Hepatocyte (in vitro differentiated cells): ENCODE measurements at places on chromosomes 1 and 21. TPM values are rescaled to one million over a fixed set of nuclear protein-coding genes. Genes with fewer than 3 reads are reported as not detected.

DNA sequence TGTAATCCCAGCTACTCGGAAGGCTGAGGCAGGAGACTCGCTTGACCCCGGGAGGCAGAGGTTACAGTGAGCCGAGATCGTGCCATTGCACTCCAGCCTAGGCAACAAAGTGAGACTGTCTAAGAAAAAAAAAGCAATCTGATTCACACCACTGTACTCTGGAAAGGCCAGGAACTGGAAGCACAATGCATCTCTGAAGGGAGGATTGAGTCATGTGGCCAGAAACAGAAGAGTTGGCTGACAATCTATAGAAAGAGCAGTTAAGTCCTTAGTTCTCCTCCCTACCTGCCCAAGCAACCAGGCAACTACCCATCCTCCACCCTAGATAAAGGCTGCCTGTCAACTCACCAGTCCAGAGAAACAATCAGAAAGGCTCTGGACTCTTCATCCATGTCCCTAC, 45.9 kb downstream of the PIK3R3 start:
- H3K4me3 ChIP-seq = no peak overlapping the region
- no peak for DNase-seq
- H3K36me3 ChIP-seq = no peaks in the 10 kb centered on the region
- H3K27me3 ChIP-seq = no peaks in the 10 kb centered on the region
- H3K27ac ChIP-seq = no peak overlapping the region

DNA sequence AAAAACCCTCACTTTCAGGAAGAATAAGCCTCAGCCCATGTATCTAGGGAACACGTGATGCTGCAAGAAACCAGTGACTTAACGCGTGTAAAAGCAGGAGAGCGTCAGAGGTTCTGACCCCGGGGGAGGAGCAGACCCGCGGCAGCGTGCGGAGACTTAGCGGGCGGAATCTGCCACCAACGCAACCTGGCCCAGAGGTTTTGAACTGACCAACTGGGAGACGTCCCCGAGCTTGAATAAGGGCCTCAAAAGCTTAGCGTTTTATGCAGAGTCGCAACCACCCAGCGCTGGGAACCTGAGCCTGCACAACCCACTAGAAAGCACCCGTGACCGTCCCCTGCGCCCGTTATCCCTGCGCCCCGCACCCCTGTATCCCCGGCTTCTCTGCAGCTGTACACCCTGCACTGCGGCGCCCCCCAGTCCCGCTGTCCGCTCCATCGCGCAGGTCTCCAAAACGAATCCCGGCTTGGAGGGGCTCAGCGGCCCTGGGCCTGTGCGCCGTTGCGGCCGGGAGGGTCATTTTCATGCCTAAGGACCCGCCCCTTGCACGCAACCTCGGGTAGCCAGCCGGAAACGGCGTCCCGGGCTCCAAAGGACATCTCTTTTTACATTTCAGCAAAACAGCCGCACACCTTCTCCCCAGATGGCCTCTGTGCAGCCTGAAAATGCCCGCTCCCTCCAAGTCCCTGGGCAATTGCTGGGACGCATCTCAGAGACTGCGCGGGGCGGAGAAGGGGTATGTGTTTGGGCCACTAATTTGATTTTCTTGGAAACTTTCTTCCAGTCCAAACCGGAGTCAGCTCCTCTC, 29.4 kb upstream of the TRIM17 start:
- peaks cover 6% of the 10 kb centered on the region for H3K27me3 ChIP-seq
- H3K4me1 ChIP-seq = peaks cover 8% of the 10 kb centered on the region
- peak overlapping the region; percentile 33 for H3K27ac ChIP-seq
- peak overlapping the region; percentile 17 for H3K4me3 ChIP-seq
- DNase-seq = peak; percentile 69

- peak overlapping the region; percentile 31 for H3K27ac ChIP-seq
- H3K4me1 ChIP-seq = peaks cover 25% of the 10 kb centered on the region
- DNase-seq = peak; percentile 51
- no peaks in the 10 kb centered on the region for H3K27me3 ChIP-seq
- no peak overlapping the region for H3K4me3 ChIP-seq
These were observed 30.6 kb upstream of the COL6A1 start for GRCh38 chr21:45950740-45951515.

GRCh38 chr1:224404916-224405603, 29.5 kb downstream of the WDR26 start:
- H3K36me3 ChIP-seq = peaks cover 5% of the 10 kb centered on the region
- H3K27ac ChIP-seq = no peak overlapping the region
- no peak for DNase-seq
- no peak overlapping the region for H3K4me3 ChIP-seq

- DNase-seq = no peak
- peaks cover 19% of the 10 kb centered on the region for H3K4me1 ChIP-seq
- H3K27me3 ChIP-seq = peaks cover 57% of the 10 kb centered on the region
These were observed 722 bp upstream of the PODN start for GRCh38 chr1:53061123-53061858.

DNA sequence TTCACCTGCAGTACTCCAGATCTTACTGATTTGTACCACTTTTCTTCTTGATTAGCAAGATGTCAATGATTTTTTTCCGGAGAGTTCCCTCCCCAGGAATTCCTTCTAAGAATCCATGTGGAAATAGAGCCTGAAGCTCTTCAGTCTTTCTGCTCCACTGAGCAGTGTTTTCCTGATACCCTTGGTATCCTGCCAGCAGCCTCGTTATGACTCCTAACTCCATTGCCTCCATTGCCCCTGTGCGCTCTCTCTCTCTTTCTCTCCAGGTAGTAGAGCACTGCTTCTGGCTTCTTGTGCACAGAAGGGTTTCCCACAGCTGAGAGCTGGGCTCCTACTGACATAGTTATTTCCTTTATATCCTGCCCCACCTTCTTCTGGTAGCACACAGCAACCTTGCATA, 12.2 kb downstream of the UBE2U start:
- DNase-seq = no peak
- H3K4me3 ChIP-seq = no peak overlapping the region
- no peaks in the 10 kb centered on the region for H3K4me1 ChIP-seq
- no peaks in the 10 kb centered on the region for H3K36me3 ChIP-seq

DNA sequence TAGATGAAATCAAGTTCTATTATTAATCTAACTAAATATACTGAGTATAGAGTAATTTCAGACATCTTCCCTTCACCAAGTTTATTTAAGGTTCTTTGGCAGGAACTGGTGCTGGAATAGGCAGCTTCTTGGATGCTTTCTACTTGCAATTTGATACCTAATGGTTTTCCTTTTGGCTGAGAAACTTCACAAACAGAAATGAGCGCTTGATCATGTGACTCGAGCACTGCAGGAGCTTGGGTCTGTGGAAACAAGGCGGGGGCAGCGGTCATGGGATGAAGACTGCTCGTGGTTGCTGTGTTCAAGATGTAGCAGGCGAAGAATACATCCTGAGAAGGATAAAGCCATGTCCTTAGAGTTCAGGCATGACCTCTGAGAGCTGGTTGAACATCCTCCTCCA, 136.8 kb downstream of the PTPRC start:
- no peak for DNase-seq
- no peaks in the 10 kb centered on the region for H3K4me1 ChIP-seq
- H3K4me3 ChIP-seq = no peak overlapping the region
- H3K27ac ChIP-seq = no peak overlapping the region
- no peaks in the 10 kb centered on the region for H3K36me3 ChIP-seq

DNA sequence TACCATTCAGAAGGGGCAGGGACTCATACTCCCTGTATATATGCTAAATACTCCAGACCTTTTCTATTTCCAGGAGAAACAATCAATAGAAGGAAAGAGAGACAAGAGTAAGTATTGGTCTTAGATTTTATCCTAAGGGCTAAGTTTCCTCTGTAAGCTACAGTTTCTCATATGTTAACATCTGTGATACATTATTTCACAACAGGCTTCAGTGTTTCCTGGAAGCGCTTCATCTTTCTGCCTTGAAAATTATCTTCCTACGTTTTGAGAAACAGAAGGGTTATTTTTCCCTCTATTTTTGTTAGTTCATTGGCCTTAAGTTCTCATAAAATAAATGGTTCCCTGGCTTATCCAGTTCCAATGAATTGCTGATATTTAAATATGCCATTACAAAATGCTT, 15.6 kb downstream of the FMO1 start:
- H3K4me3 ChIP-seq = no peak overlapping the region
- peaks cover 8% of the 10 kb centered on the region for H3K4me1 ChIP-seq
- peak overlapping the region; percentile 61 for H3K27ac ChIP-seq
- no peaks in the 10 kb centered on the region for H3K27me3 ChIP-seq

DNA sequence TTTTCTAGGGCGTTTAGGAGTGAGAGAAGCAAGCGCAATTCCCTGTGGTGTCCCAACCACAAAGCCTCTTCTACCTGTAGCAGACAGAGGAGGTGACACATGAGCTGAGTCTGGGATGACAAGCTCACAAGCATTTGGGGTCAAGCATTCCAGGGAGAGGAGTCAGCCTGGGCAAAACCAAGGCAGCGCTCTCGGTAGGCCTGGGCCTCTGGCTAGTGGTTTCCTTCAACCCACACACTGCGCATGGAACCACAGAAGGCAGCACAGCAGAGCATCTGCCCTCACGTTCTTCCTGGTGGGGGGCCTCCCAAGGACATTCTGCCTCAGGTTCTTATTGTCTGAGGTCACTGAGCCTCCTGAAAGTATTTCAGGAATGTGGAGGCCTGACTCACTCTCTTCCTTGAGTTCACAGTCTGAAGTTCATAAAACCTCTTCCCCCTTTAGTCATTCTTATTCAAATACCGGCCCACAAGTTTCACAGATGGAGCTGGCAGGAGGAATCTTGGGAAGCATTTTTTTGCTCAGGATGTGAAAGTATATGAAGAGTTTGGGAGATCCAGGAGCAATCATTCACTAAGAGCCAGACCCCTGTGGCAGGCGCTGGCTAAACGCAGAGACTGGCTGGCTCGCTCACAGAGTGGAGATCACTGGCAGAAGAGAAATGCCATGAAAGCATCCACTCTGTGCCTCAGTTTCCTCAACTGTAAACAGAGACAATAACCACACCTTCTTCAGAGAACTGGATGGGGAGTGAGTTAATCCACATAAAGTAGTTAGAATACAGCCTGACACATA, 26.8 kb downstream of the CCN1 start:
- no peaks in the 10 kb centered on the region for H3K27me3 ChIP-seq
- H3K4me3 ChIP-seq = no peak overlapping the region
- DNase-seq = peak; percentile 81

DNA sequence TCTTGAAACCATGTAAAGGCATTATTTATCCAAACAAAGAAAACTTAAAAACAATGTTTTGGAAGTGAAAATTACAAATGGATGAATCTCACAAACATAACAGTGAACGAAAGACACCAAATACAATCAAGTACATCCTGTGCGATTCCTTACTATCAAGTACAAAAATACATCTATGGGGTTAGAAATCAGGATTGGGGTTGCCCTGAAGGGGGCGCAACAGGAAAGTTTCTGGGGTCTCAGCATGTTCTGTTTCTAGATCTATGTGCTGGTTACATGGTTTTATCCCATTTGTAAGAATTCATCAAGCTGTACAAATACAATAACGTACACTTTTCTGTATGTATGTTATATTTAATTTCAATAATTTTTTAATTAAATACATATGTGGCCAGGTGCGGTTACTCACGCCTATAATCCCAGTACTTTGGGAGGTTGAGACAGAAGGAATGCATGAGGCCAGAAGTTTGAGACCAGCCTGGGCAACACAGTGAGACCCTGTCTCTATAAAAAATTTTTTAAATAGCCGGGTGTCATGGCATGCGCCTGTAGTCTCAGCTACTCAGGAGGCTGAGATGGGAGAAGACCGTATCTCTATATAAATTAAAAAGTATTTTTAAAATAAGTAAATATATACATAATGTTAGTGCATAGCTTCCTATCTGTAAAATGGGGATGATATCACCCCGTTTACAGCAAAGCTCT, 121.5 kb upstream of the SOD1 start:
- peak overlapping the region; percentile 72 for H3K27ac ChIP-seq
- no peak overlapping the region for H3K4me3 ChIP-seq
- H3K36me3 ChIP-seq = no peaks in the 10 kb centered on the region
- DNase-seq = no peak
- no peaks in the 10 kb centered on the region for H3K27me3 ChIP-seq

- no peak overlapping the region for H3K27ac ChIP-seq
- H3K36me3 ChIP-seq = no peaks in the 10 kb centered on the region
- no peaks in the 10 kb centered on the region for H3K27me3 ChIP-seq
- no peak overlapping the region for H3K4me3 ChIP-seq
- H3K4me1 ChIP-seq = no peaks in the 10 kb centered on the region
These were observed 115.1 kb downstream of the SPATA6 start for GRCh38 chr1:48356901-48357300.

- H3K4me1 ChIP-seq = peaks cover 6% of the 10 kb centered on the region
- H3K36me3 ChIP-seq = no peaks in the 10 kb centered on the region
- no peak for DNase-seq
- H3K27me3 ChIP-seq = no peaks in the 10 kb centered on the region
These were observed 243.4 kb downstream of the TRABD2B start for GRCh38 chr1:47753808-47754207.

- H3K4me1 ChIP-seq = peaks cover 13% of the 10 kb centered on the region
- no peak overlapping the region for H3K4me3 ChIP-seq
- H3K36me3 ChIP-seq = no peaks in the 10 kb centered on the region
- H3K27me3 ChIP-seq = no peaks in the 10 kb centered on the region
- peak overlapping the region; percentile 89 for H3K27ac ChIP-seq
These were observed 97.8 kb upstream of the LPGAT1 start for GRCh38 chr1:211928290-211928801.

GRCh38 chr1:31306278-31306677, 9.4 kb downstream of the ZCCHC17 start:
- no peaks in the 10 kb centered on the region for H3K36me3 ChIP-seq
- peak overlapping the region; percentile 16 for H3K27ac ChIP-seq
- DNase-seq = peak; percentile 18

- no peak overlapping the region for H3K4me3 ChIP-seq
- peaks cover 14% of the 10 kb centered on the region for H3K4me1 ChIP-seq
- H3K27ac ChIP-seq = no peak overlapping the region
- H3K27me3 ChIP-seq = no peaks in the 10 kb centered on the region
- H3K36me3 ChIP-seq = no peaks in the 10 kb centered on the region
These were observed 40.4 kb downstream of the CASZ1 start for GRCh38 chr1:10755970-10756521.

DNA sequence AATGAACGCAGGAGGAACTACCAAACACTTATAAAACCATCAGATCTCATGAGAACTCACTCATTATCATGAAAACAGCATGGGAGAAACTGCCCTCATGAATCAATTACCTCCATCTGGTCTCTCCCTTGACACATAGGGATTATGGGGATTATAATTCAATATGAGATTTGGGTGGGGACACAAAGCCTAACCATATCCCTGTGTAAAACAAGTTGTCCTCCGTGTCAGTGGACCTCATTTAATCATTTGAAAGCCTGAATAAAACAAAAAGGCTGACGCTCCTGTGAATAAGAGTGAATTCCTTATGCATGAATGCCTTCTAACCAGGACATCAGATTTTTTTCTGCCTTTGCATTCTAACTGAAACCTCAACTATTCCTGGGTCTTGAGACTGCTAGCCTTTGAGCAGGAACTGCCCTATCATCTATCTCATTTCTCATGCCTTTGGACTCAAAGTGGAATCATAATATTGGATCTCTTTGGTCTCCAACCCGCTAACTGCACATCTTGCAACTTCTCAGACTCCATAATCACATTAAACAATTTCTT, 648.8 kb downstream of the ADGRL2 start:
- no peak overlapping the region for H3K27ac ChIP-seq
- H3K4me1 ChIP-seq = no peaks in the 10 kb centered on the region

- no peaks in the 10 kb centered on the region for H3K36me3 ChIP-seq
- H3K4me1 ChIP-seq = no peaks in the 10 kb centered on the region
- no peak for DNase-seq
- H3K27me3 ChIP-seq = no peaks in the 10 kb centered on the region
- no peak overlapping the region for H3K4me3 ChIP-seq
These were observed 42.7 kb downstream of the SCMH1 start for GRCh38 chr1:41199375-41199774.

OR2L13 gene
- not detected in 2 replicates for total RNA-seq

AQP10 gene
- 0.96 and 2.0 TPM in 2 replicates for total RNA-seq

IGSF9 gene
- total RNA-seq = 5.3 and 8.2 TPM in 2 replicates

LCK gene
- 0.40 and 0.68 TPM in 2 replicates for total RNA-seq

CA6 gene
- total RNA-seq = not detected in 2 replicates

RAB7B gene
- total RNA-seq = 3.9 and 4.5 TPM in 2 replicates

BEND5 gene
- total RNA-seq = 7.5 and 9.6 TPM in 2 replicates

RIPPLY3 gene
- total RNA-seq = 0.17 TPM in 1 of 2 replicates, not detected in the other

SLAMF6 gene
- not detected in 2 replicates for total RNA-seq

SELENBP1 gene
- 49.1 and 63.9 TPM in 2 replicates for total RNA-seq

TNFRSF9 gene
- 0.20 and 1.2 TPM in 2 replicates for total RNA-seq
